Stimulated activated CD8-positive, alpha-beta memory T cell treated with anti-CD3 and anti-CD28 coated beads, Interleukin-15, amount 100 ng/mL, for 1 hour (primary cell): ENCODE measurements at places on chromosomes 2 and 18.

GRCh38 chr2:206296128-206296527 is 21.7 kb downstream of the ZDBF2 start:
- no peak for DNase-seq

- DNase-seq, result no peak
Measured at GRCh38 chr2:117967977-117968718, 45.7 kb downstream of the CCDC93 start.

DNA sequence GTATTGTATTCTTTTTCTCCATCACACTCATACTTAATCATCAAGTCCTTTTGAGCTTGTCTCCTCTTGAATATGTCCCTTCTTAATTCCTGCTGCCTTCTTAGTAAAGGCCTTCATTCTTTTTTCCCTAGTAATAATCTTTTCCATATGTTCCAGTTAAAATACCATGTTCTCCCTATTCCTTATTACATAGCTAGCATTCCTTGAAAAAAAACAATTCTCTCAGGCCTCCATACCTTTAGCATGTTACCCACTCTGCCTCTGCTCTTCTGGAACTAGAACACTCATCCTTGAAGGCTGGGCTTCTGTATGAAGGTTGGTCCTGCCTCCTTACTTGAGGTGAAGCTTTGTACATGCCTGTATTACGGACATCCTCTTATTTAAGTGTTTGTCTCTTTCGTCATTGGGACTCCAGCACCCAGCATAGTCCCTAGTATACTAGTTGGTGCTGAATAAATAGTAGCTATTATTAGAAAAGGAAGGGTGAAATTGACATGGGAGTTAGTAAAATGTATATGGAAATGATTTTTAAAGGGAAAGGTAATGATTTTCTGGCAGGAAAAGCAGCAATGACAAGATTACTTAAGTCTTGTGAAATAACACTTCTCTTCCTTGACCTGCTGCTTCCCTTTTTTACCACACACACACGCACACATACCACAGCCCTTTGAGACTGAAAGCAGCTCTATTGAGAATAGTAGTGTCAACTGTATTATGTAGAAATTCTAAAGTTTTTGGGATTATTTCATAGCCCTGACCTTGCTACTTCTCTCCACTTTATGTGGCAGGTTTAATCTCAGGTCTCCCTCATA is 45.6 kb downstream of the REL start:
- no peak for DNase-seq

- DNase-seq, result peak; percentile 53
Measured at GRCh38 chr2:130920415-130921163, 83.9 kb downstream of the ARHGEF4 start.

GRCh38 chr18:23964282-23965238 is 50.0 kb upstream of the TTC39C start:
- DNase-seq, result peak; percentile 19

DNA sequence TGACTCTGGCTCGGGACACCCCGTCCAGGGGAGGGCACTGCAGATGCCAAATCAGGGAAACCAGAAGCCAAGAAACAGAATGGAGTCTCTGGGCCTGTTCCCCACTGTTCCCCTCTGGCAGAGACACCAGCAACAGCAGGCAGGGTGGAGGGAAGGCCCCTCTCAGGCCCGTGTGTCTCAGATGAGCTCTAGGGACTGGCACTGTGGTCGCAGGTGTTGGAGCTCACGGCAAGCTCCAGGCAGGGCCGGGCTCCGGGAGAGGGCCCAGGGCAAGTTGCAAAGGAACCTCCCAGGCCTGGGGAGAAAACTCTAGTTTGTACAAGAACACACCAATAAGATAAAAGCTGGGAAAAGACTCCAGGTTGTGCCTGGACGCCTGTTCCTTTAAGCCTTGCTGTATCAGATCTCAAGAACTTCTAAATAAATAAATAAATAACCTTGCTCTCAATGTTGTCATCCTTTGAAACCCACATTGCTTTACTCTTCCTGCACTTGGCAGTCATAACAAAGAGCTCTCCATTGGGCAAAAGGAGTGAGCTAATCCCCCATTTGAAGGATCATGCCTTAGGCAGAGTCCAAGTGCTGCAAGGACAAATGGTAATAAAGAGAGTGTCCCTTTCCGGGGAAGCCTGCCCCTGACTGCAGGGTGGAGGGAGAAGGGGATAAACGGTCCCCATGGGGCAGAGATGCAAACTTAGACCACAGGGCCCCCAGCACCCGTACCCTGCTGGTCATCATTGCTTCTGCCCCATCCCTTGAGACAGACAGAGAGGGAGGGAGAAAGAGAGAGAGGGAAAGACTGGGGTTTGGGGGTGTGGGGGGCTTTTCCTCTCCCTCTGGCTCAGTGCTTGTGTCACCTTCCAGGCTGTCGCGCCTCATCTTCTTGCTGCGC is 33.3 kb downstream of the CNGA3 start:
- no peak for DNase-seq

- DNase-seq, result no peak
Measured at GRCh38 chr2:8987410-8987809, 16.1 kb downstream of the MBOAT2 start.

- DNase-seq, result no peak
Measured at GRCh38 chr2:216327447-216327935, 44.8 kb downstream of the MARCHF4 start.

- no peak for DNase-seq
Measured at GRCh38 chr2:170087413-170087793, 90.5 kb upstream of the MYO3B start.

DNA sequence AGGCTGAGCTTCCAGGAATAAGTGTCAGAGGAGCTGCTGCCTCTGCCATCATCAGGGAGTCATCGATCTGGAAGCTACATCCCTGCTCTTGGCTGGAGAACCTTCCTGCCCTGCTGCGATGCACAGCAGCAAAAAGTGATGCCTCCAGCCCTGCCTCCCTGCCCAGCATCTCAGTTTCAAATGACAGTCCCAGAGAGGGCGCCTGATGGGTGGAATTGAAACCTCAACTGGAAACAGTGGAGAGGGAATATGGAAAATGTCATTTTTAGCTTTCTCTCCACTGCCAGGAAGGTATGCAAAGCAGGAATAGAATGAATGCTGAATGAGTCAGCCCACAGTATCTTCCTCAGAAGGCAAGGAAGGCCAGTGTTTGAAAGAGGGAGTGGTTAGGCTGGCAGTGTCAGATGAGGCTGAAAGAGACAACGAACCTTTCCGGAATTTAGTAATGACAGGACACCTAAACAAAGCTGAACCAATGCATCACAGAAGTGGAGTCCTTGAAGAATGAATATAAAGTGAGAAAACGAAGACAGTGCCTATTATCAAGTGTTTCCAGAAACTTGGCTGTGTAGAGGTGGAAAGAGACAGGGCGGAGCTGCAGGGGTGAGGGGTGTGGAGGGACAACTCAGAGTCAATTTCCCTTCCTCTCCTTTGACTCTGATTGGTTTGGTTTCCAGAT is 153.9 kb upstream of the NDUFV2 start:
- no peak for DNase-seq

- DNase-seq, result no peak
Measured at GRCh38 chr2:113784823-113785744, 28.6 kb upstream of the SLC35F5 start.

DNA sequence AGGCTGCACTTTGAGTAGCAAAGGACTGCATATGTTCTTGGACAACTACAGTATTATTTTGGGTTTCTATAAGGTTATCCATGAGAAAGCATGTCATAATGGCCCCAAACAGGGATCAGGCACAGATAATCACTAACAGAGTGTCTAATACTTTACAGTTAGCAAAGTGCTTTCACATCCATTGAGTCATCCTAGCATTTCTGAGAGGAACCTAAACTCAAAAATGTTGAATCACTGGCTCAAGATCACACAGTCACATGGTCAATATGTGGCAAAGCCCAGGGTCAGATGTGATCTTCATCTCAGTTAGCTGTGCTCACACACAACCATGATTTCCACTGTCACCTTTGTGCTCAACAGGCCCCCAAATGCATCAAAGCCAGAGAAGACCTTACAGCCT is 156.1 kb upstream of the VRK2 start:
- DNase-seq, result no peak

GRCh38 chr2:9164112-9164608 is 42.5 kb upstream of the ASAP2 start:
- DNase-seq, result no peak

DNA sequence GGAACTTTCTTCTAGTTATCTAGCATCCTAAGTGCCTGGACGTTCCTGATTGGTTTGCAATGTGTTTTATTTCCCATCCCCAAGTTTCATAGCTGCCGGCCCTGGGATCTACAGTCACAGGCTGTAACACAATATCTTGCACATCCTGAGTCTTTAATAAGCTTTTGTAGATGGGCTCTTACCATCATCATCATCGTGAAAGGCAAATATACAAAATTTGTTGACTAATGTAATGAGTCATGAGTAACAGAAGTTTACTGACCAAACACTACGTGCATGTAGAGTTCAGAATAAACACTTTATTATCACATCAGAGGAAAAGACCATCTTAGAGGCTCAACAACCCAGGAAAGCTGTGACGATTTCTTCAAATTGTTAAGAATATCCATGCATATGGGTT is 8.1 kb upstream of the TYMS start:
- no peak for DNase-seq

- DNase-seq, result no peak
Measured at GRCh38 chr2:164644036-164644700, 22.9 kb upstream of the GRB14 start.

DNA sequence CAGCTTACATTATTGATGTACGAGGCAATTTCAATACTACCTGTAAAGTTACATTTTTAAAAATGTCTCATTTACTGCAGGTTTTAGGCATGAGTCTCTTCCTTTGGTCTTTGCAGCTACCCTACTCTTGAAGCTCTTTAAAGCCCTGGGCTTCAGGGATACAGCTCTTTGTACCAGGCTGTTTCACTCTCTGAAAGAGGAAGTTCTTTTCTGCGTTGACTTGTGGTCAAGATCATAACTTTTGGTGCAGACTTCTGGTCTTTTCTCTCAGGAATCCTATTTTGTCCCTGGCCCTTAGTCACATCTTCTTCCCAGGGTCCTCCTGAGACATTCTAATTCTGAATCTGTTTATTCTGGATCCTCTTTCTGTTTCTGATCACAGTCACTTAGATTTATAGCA is 16.6 kb upstream of the HRH4 start:
- DNase-seq, result no peak

DNA sequence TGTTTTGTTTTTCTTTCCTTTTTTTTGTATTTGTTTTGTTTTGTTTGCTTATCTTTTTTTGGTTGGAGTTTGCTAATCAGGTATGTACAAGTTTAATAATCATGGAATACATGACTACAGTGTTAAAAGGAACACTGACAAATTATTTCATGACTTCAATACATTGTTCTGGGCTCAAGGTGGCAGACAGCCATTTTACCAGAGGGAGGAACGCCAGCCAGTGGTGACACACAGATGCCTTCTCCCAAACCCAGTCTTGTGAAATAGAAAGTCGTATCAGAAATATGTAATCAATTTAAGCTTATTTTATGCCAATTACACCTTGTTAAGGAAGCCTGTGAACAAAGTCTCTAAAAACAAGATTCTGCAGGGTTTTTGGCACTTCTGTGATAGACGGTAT is 264.0 kb upstream of the EPHA4 start:
- DNase-seq, result no peak

DNA sequence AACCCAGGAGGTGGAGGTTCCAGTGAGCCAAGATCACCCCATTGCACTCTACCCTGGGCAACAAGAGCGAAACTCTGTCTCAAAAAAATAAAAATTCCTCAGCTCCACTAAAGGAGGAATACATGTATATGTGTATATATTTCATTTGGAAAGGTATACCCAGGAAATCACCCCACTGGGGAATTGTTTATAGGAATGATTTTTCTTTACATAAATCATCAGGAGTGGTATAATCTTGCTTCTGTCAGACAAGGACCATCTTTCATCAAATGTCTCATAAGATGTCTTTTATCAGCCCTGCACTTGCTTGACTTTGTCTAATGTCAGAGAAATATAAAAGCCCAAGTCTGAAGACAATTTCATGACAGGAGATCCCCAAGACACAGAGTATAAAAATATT is 709.1 kb downstream of the LRRTM4 start:
- DNase-seq, result no peak

DNA sequence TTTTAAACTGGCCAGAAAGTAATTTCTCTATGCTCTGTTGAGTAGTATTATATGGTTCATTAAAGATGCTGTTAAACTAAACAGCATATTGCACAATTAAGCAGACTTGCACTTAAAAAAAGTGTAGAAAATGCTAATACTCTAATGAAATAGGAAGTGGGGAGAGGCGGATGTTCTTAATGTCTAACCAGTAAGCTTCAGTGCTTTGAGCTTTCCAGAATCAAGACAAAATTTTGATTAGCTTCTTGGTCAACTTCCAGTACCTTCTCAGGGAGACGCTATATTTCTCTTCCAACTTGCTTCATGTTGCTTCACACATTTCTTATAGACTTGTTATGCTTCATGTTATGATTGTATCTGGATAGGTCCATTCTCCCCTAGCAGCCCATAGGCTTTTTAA is 89.1 kb downstream of the MAP2 start:
- DNase-seq, result no peak

DNA sequence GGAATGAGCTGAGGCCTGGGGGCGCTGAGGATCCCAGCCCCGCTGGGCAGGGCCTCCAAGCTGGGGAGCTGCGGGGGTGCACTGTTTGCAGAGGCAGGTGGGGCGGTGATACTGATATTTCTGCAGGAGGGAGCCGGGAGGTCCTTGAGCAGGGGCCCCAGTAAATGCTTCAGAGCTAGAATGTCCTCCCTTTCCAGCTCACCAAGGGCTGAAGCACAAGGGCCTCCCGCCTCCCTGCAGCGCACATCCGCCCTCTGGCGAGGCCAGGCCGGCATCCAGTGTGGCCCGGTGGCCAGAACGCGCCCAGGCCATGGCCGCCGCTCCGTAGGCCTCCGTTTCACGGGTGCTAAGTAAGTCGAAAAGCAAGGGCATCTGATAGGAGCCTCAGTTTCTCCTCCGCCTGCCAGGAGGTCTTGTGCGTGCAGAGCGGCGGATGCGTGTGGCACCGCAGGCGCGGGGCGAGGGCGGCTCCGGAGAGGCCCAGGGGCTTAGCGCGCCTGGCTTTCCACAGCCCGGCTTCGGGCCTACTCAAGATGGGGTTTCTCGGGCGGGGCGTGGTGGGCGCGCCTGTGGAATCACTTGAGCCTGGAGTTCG is 29.5 kb upstream of the CHMP1B start:
- DNase-seq, result no peak

GRCh38 chr2:110103061-110103961 is 12.3 kb downstream of the MALL start:
- DNase-seq, result no peak

DNA sequence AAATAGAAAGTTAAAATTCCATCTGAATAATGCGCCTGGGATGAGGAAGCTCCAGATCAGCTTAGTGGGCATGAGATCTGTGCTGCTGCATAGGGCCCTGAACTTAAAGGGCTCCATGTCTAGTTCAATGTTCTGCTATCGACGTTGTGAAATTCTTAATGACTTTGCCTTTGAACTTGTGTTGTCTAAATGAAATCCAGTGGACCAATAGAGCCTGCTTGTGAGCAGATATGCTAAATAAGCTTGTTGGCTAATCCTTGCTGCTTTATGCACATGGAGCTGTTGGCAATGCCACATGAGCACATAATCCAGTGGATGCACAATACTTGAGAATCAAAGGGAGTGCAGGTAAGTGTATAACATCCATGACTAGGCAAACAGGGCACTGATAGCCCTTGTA is 228.6 kb downstream of the TNS1 start:
- DNase-seq, result no peak
